ENCODE measurements at places on chromosomes 7 and 10.
A peak's percentile ranks its signal among the peaks of the same experiment; 100 is the strongest.

- DNase-seq: no peak
Measured at GRCh38 chr10:125722811-125723210, 3.3 kb downstream of the EDRF1 start.

DNA sequence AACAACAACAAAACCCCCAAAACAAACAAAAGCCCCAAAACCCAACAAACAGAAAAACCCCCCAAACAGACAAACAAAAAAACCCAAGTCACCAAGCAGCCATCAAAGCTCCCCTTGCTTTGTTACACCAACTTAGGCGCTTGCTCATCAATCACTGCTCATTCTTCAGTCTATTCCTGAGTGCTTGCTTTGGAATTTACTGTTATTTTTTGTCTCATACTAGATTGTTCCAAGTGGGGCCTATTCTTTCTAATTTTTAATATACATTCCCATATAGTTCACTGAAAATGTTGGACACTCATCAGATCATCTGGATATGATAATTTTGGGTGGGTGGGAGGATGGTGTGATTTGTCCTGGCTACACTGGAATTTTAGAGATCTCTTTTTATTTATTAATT lies 126.0 kb upstream of the JCAD start:
- no peak for DNase-seq

GRCh38 chr10:113151190-113151666 lies 201.2 kb downstream of the TCF7L2 start:
- no peak for DNase-seq

DNA sequence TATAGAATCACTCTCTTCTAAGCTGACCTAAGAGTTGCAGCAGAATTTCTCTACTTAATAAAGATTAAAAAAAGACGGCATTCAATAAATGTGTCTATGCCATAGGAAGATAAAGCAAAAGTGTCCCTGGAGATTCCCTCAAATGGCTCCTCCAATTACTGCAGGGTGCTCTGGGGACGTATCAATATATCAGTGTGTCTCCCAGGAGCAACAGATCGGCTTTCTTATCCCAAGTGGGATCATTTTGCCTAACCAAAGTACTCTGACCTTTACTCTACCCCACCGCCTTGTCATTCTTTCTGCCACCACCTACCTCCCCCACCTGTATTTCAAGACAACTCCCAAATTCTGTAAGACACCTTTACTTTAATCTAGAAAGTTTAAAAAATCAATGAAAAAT lies 202.0 kb upstream of the SEMA3C start:
- no peak for DNase-seq

GRCh38 chr7:140182917-140183316 lies 6.1 kb upstream of the KDM7A start:
- DNase-seq: no peak

GRCh38 chr7:90825779-90826178 lies 229.7 kb downstream of the CDK14 start:
- DNase-seq: no peak

- DNase-seq: no peak
Measured at GRCh38 chr7:69717221-69717620, 118.9 kb downstream of the AUTS2 start.

DNA sequence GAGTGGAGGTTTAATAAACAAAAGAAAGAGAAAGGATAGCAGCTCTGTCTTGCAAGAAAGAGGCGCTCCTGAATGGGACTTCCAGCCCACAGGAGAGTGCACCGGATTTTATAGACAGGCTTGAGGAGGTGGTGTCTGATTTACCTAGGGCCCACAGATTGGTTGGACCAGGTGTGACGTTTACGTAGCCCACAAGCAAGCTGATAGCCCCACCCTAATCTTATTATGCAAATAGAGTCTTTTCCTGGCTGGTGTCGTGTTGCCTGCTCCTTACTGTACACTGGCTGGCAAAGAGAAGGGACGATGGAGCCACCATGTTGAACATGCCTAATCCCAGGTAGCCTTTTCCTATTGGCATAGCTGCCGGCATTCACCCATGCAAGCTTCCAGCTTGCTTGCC lies 319.7 kb upstream of the POM121L12 start:
- DNase-seq: no peak

DNA sequence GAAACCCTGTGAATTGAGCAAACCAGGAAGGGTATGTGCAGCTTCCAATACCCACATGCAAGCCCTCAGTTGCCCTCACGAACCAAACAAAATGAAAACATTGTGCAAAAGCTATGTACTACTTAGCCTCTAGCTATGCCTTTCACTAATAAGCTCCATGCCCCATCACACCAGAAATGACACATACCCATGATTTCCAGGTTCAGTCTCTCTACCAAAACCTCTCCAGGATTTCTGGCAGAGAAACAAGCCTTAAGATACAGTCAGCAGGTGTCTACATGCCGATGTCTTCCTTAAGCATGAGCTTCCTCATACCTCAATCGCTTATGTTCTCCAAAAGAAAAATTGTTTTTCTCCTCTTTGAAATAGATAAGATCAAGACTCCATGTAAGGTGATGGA lies 527.8 kb upstream of the AUTS2 start:
- no peak for DNase-seq

DNA sequence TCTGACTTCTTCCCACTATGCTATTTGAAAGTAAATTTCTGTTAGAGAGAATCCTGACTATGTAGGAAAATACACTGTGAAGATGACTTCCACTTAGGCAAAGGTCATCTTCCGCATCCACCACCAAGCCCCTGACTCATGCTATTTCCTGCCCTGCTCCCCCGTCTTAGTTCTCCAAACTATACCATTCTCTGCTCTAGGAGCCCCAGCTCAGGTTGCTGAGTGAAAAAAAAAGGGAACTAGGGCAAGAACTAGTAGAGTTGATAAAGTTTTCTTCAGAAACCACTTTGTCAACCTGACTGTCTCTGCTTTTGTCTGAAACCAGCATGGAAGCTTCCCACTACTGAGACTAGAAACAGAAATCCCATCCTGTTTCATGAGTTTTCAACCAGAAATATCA lies 96.9 kb downstream of the EVX1 start:
- no peak for DNase-seq

DNA sequence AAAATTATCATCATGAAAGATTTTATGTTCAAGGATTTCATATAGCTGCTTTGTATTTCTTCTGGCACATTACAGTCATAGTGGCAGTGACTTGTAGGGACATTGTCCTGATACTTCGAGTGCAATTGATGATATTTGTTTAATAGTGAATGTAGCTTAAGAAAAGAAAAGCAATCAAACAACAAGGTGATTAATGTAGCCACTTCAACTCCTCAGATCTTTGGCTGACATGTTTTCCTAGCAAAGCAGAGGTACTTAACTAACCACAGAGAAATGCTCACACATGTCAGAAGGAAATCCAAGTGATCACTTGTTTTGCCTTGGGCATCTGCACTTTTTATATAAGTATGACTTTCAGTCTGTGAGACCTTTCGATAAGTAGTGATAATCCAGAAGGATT lies 470.3 kb downstream of the AUTS2 start:
- no peak for DNase-seq

GRCh38 chr10:118980135-118980865 lies 49.2 kb upstream of the NANOS1 start:
- no peak for DNase-seq

GRCh38 chr7:143901668-143902331 lies at the start of gene TCAF1:
Gene TCAF1, minus strand, starts transcription at chr7:143902176. Its CDS starts 25,568 bp downstream, at chr7:143876608.
- DNase-seq: peak; percentile 82

DNA sequence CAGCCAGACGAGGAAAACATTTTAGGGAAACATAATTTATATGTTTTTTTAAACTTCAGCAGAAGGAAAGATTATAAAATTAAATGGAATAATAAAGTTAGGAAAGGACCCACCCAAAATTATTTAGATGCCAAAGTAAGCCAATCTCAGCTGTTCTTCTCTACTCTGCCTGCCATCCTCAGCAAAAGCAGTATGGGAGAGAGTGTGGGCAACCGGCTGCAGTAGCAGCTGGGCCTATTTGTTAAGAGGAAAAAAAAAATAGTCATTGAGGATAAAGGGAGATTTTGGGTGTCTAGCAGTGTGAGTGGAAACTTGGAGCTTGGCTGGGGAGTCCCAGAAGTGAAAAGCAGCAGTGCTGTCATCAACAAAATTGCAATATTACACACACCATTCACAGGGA lies 15.4 kb downstream of the SEMA3E start:
- no peak for DNase-seq

DNA sequence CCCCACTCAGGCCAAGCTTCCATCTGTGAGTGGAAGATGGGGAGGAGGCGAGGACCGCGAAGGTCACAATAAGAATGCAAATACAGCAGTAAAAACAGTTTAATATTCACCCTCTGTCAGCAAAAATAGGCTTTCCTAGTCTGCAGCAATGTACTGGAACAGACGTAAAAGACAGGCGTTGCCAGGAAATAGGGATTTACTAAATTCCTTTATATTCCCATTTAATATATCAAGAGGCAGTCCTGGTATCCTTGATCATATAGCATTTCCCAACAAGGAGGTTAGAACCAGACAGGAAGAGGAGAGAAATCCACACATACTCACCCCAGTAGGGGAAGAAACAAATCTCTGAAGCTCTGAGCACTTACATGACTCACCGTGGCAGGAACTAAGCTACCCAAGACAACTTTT lies 1054.9 kb upstream of the C7orf33 start:
- no peak for DNase-seq

DNA sequence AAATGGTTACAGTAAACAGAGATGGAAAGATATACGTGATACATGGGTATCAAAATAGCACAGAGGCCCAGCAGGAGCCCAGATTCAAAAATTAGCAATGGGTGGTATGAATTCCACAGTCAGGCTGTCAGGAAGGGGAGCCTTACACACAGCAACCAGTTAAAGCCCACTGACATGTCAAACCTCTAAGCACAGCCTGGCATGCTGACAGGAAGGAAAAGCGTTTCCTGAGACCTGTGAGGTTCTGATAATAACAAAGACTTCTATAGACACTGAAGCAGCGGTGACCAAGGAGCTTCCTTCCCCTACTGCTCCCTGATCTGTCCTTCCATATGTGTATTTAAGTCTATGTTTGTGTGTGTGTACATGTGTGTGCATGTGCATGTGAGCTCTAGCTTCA lies 89.9 kb downstream of the PHYHIPL start:
- no peak for DNase-seq

DNA sequence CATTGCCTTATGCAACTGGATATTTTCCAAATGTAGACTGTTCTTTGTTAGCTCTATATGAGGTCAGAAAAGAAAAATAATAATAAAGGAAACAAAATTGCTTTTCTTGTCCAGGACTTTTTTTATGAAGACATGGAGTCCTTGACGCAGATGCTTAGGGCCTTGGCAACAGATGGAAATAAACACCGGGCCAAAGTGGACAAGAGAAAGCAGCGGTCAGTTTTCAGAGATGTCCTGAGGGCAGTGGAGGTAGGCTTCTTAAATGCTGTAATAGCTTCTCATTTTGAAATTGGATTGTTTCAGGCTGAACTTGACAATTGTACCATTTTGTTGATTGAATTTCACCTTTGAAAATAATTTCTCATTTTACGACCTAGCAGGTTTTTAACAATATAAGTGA lies 12.9 kb upstream of the LSMEM1 start:
- no peak for DNase-seq

GRCh38 chr10:6411436-6411835 lies 168.6 kb downstream of the PRKCQ start:
- no peak for DNase-seq

- no peak for DNase-seq
Measured at GRCh38 chr10:93152136-93152535, 78.4 kb downstream of the CYP26A1 start.
